WTC11 (cell line): ENCODE measurements at places on chromosomes 13 and 19.
A peak's percentile ranks its signal among the peaks of the same experiment; 100 is the strongest.

GRCh38 chr13:20799726-20800416, 26.1 kb upstream of the EEF1AKMT1 start:
- DNase-seq, result no peak

- DNase-seq, result no peak
Observed at GRCh38 chr13:49711218-49711863, 20.1 kb upstream of the EBPL start.

- DNase-seq, result peak; percentile 78
Observed at GRCh38 chr19:29263305-29264135, 50.6 kb upstream of the UQCRFS1 start.

DNA sequence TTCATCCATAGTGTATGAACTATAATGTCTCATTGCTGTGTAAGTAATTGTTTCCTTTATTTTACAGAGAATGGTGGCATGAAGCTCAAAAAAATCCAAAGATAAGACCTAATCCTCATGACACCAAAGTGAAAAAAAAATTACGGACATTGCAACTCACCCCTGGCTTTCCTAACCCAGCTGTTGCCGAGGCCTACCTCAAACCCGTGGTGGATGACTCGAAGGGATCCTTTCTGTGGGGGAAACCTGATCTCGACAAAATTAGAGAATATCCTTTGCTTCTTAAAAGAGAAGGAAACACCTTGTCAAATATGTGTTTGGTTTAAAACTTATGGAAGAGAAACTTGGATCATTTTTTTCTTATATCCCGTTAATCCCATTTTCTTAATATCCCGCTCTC, 26.3 kb downstream of the ERCC5 start:
- DNase-seq, result no peak

DNA sequence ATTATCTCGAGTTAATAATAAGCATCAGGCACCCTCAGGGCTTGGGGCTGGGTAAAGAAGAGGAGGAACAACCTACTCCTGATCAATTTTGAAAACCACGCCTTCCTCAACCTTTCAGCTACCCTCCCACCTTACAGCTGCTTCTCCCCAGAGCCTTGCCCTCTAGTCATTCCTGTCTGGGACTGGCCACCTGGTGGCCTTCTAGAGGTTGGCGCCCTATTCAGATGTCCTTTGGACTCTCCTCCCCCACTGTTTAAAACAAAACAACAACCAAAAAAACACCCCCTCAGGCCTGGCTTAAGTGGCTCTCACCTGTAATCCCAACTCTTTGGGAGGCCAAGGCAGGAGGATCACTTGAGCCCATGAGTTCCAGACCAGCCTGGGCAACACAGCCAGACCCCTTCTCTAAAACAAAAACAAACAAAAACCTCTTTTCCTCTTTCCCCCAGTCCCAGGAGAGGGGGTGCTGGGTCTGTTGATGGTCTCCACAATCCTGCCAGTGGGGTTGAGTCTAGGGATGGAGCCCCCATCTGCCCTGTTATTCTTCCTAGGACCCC, 62.3 kb downstream of the CCDC70 start:
- DNase-seq, result peak; percentile 46

DNA sequence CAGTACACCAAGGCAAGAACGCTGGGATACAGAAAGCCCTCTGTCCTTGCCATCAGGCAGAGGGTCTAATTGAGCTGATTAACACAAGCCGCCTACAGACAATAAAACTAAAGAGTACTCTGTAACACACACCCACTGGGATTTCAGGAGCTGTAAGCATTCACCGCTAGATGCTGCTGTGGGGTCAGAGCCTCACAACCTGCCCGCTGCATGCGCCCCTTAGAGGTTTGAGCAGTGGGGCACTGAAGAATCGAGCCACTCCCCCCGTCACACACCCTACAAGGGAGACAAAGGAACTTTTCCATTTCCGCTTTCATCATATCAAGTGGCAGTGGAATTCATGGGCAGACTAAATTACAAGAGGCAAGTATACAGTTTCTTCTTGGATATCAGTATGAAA, 1080.6 kb downstream of the PCDH17 start:
- peak; percentile 68 for DNase-seq

DNA sequence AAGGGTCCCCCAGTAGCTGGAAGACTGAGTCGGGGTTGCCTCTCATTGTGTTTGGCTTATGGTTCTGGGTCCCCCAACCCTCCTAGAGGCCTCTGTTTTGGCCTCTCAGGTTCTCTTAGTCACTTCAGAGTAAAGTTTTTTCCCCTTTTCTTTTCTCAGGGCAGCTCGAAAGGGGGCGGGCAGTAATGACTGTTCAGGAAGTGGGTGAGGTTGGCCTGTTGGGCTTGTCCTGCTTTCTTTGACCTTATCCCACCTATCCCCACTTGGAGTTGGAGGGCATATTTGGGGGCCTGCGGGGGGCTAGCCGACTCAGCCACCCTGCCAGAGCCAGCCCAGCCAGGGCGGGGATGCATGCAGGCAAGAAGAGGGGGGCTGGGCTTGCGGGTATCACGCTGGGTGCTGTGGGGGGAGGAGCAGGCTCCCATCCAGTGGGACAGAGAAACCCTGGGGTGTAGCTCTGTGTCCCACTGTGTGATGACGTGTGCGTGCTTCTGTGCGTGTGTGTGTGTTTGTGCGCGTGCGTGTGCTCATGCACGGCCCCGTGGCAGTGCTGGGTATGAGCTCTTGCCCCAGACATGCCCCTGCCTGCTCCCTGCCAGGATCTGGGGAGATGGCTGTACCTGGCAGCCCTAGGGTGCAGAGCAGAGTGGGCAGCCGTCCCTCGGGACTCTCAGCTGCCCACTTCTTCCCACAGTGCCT, 1.4 kb downstream of the CIC start:
- no peak for DNase-seq

DNA sequence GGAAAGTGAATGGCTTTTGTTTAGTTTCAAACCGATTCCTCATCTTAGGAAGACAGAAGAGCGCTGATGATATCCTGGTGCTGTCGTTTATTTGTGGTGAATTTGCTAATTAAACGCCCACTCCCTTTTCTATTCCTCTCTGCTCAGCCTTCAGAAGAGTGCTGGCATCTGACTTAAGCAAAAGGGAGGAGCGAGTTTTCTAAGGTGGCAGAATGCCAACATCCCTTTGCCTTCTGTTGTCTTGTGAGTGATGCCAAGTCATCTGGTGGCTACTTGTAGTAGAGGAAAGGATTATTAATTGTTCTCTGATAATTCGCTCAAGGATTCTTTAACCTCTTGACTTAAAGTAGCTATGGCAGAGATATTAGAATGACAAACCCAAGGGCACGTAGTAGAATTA, 68.1 kb downstream of the ERCC5 start:
- DNase-seq, result no peak

DNA sequence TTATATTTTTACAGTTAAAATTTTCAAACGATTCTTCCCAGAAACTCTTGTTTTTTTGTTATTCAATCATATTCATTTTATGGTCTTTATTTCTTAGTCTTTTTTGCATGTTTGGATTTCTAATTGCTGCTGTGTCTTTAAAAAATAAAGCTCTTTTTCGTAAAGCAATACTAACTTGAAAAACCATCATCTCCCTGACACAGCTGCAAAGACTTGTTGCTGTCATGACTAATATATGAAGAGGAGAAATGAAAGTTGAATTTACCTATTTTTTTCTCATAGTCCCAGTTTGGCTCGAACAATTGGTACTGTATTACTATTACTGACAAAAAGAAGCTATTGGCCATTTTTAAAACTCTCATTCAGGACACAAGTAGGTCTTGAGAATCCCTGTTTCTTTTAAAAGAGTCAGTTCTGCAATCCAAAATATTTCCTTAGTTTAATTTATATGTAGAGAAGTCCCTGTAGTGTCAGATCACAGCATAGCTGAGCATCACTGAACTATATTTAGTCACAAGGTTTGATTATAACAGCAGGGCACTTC, 12.1 kb upstream of the SPART start:
- DNase-seq, result no peak

DNA sequence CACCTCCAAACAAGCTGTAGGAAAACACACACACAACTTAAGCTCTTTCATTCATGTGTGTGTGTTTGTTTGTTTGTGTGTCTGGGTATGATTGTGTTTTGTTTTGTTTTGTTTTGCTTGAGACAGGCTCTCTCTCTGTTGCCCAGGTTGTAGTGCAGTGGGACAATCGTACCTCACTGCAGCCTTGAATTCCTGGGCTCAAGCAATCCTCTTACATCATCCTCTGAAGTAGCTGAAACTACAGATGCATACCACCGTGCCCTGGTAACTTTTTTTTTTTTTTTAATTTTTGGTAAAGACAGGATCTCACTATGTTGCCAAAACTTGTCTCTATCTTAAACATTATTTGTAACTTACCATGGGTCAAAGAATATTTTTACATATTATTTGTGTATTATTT, 431.7 kb downstream of the SLITRK1 start:
- no peak for DNase-seq
